ENCODE measurements at places on chromosomes 1 and 21.

DNA sequence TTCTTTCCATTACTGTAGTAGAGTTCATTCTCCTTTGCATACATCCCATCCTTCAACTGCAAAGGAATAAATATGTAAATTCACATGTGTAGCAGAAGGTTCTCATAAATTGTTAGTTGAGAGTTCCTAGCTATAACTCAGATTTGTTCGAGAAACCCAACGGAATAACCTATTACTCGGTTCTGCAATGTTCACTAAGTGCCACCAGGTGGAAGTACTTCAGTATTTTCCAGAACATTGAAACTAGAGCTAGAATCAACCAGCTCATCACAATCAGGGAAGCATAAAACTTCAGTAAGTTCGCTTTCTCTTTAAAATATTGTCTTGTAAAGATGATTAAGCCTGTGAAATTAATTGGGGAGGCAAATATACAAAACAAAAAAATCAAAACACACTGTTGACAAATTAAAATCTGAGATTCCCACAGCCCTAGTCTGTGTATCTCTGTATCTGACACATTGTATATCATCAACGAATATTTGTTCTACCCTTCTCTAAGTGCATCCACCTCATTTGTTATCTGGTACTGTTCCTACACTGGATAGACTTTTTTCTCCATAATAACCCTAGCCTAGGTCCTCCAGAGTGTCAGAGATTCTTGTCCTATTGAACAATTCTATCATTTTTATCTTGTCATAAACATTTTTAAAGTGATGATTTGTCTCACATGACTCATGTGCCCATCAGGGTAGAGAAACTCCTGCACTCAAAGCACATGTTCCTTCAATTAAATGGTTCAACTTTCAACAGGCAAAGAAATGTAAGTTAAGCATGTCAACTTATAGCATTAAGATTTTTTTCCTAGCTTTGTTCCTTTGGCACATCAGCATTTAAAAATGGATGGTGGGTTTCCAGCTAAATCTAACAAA, 31.9 kb downstream of the MROH9 start:
- peak; percentile 9 for DNase-seq

DNA sequence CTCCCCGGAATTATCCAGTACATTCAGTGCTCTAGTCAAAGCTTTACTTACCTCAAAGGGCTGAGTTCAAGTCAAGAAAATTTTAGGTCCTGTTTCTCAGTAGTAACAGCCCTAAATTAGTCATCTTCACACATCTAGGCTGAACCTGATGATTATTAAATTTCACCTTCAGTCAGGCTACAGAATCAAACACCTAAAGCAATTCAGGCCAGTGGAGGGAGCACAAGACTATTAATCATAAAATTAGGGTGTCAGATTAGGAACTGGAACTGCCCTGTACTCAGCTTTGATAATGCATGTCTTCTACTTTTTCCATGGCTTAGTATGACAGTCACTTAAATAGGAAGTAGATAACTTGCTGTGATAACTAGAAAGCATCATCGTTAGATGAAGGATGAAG, 28.4 kb upstream of the BCAS2 start:
- no peak for DNase-seq

DNA sequence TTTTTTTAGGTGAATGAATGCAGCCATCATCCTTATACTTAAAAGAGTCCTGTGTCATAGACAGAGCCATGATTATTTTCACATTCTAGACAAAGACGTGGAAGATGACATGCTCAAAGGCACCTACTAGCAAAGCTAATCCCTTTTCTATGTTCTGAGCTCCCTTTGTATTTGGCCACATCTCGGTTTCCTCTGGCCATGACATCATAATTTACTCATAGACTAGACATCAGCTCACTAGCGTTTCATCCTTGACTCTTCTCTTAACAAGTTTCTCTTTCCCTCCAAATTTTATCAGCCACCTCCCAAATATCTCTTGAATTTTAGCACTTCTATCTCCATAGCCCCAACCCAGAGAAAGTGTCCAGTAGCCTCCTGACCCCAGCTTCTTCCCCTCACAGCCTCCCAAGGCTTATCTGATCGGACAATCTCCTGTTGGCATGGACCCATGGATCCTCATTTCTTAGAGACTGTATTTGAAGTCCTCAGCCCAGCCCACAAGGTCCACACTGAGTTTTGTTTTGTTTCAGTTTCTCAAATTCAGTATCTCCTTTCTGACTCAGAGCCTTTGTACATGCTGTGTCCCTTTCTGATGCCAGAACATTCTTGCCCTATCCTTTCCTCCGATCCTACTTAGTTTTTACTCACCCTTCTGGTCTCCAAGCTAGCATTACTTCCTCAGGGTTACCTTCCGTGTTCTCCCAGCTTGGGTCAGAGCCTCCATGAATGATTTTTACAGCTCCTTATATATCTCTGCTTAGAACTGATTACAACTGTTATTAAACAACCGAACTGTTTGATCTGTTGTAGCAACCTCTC, 33.0 kb upstream of the EPS8L3 start:
- DNase-seq: no peak

GRCh38 chr1:76113446-76113845, 38.9 kb downstream of the ST6GALNAC3 start:
- DNase-seq: no peak

DNA sequence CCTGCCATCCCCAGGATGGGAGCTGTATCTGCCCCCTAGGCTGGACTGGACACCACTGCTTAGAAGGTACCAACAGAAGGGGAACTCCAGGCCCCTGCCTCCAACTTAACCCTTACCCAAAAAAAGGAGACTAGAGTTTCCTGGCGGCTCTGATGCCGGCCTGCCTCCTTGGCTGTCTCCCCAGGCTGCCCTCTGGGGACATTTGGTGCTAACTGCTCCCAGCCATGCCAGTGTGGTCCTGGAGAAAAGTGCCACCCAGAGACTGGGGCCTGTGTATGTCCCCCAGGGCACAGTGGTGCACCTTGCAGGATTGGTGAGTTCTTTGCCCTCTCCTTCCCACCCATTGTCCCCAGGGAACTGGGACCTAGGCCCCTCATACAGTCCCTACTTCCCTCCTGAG, 8.1 kb upstream of the LRRC71 start:
- no peak for DNase-seq

DNA sequence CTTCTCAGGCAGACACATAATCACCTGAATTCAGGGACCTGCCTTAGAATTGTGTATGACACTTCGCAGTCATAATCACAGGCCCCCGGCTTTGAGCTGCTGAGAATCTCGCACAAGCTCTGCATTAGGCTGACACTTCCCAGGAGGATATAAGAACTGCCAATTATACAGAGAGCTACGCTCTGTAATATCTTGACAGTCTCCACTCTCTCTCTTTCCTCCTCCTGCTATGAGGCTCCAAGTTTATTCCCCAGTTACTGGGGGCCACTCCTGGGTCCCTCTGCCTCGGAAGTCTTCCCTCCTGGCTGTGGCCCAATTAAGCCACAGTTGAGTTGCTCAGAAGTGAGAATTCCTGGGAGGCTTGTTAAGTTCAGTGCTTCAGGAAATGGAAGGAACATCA, 42.7 kb downstream of the EBNA1BP2 start:
- no peak for DNase-seq

- no peak for DNase-seq
Observed at GRCh38 chr1:38037221-38037939, 9.2 kb downstream of the POU3F1 start.

DNA sequence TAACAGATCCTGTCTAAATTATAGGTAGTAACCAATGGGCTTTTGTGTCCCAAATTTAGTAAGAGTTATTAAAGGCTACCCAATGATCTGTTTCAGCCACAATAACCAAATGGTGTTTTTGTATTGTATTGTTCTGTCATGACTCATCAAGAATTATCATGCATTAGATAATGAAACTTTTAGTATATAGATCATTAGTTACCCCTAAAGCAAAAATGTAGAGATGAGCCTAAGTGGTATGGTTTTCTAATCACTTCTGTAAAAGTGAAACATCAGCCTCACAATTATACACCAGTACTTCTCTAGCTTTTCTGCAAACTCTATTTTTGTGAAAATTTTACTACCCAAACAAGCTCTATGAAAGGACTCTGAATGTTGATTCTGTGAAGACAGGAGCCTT, 71.4 kb downstream of the LRRC7 start:
- no peak for DNase-seq

GRCh38 chr1:50097021-50097679, 11.6 kb upstream of the ELAVL4 start:
- DNase-seq: no peak

DNA sequence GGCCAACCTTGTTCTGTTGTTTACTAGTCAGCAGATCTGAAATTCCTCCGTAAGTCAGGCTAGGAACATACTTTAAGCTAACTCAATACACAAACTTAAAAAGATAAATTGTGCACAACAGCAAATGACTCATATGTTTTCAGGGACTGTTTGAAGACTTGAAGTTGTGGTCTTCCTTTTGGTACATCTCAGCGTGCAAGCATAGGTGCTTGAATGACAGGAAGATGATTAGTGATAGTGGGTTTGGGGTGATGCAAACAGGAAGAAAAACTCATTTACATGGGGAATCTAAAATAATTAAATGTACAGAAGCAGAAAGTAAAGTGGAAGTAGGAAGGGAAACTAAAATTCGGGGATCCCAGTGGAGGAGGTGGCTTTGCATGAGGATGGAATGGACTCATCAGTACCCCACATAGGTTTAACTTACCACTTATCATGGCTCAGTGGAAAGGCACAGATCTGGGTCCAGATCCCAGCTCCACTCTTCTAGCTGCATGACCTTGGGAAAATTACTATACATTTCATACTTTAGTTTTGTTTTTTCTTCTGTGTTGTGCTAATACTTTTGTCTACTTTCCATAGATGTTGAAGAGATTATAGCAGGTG, 122.3 kb downstream of the XCL2 start:
- no peak for DNase-seq

DNA sequence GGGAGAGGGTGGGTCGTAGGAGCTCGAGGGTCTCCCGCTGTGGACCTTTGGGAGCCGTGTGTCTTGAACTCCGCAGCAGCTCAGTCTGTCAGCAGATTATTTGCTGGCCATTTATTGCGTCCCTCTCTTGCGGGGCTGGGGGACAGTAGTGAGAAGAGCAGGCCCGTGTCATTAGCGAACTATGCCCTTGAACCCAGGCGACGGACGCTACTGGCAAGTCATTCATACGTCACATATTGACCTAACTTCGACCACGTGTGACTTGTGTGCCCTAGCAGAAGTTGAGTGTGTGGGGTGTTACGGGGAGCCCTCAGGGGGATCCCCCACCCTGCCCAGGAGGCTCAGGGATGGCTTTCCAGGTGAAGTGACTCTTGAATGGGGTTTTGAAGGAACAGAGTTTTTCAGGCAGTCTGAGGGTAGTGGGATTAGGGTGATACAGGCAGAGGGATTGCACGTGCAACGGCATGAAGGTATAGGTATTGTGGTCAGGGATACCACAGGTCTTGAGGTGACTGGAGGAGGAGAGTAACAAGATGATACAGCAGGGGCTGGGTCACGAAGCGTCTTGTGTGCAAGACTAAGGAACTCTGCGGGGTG, 13.0 kb downstream of the RCC1 start:
- no peak for DNase-seq

DNA sequence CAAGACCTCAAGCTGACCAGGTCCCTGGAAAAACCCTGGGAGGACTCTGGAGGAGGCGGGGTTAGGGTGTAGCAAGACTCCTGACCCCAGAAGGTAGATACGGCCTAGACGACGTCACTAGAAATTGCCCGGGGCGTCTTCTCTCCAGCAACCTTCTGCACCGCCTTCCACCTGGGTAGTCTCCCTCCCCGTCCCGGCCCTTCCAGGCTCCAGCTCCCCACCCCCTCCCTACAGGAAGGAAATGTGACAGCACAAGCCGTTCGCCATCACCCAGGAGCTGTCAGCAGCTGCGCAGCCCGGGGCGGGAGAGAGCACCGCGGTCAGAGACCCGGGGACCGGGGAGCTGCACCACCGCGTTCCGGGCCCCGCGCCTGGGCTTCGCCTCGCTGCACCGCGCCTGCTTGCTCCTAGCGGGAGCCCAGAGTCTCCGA, 20.0 kb downstream of the SERTAD4 start:
- DNase-seq: no peak

- DNase-seq: no peak
Observed at GRCh38 chr1:105072446-105072845, 1322.7 kb downstream of the AMY1C start.

GRCh38 chr1:16886860-16887605, 8.7 kb upstream of the RNU1-2 start:
- DNase-seq: no peak

DNA sequence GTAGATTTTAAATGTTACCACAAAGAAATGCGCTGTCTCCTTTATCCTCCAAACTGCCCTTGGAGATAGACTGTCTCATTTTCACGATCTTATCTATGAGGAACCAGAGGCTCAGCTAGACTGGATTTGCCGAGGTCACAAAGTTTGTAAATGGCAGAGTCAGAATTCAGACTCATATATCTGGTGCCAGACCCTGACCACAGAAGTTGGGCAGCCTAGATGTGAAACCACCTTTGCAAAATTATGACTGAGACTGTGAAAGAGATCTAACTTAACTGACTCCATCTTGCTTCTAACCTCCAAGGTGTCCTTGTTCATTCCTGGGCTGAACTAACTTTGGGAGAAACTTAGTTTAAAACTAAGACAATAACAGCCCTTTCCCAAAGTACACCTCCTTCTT, 14.1 kb downstream of the CNR2 start:
- DNase-seq: no peak

- DNase-seq: no peak
Observed at GRCh38 chr21:32521736-32522355, 63.5 kb downstream of the TCP10L start.

DNA sequence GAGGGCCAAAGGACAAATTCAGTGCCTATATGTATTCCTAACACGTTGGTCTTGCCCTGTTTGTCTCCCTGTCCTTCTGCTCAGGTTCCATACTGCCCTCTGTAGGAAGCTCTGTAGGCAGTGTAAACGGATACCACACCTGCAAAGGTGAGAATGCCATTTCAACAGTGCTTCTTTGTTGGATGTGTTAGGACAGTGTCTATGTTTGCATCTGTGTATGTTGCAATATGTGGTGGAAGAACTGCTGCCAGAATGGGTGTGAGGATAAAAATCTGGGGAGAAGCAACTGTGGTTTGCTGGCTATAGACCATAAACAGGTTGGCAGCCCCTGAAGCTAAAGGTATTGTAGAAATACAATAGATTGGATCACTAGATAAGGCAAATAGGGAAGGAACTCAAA, 113.1 kb upstream of the BMP8A start:
- peak; percentile 31 for DNase-seq

DNA sequence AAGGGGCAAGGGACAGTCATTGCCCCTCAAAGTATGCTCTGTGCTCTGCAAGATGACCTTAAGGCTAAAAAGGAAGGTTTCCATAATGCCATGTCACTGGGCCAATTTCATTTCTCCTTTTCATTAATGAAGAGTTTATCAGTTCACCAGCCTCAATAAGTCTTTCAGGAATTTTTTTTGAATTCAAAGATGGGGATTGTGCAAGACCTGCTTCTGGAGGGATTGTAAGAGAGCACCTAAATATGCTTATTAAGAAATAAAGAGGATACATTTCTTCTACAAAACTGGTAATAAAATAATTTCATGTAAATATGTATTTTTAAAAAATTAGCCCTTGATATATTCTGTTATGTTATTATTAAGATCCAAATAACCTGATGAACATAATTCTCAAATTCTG, 86.8 kb upstream of the RGS4 start:
- DNase-seq: no peak

All from iPS DF 6.9 (cell line).